ENCODE measurements at places on chromosomes 5 and 9.

- no peak for DNase-seq
These were observed 96.5 kb upstream of the CAST start for GRCh38 chr5:96565582-96566265.

- no peak for DNase-seq
These were observed 53.8 kb downstream of the KCNV2 start for GRCh38 chr9:2771087-2771486.

DNA sequence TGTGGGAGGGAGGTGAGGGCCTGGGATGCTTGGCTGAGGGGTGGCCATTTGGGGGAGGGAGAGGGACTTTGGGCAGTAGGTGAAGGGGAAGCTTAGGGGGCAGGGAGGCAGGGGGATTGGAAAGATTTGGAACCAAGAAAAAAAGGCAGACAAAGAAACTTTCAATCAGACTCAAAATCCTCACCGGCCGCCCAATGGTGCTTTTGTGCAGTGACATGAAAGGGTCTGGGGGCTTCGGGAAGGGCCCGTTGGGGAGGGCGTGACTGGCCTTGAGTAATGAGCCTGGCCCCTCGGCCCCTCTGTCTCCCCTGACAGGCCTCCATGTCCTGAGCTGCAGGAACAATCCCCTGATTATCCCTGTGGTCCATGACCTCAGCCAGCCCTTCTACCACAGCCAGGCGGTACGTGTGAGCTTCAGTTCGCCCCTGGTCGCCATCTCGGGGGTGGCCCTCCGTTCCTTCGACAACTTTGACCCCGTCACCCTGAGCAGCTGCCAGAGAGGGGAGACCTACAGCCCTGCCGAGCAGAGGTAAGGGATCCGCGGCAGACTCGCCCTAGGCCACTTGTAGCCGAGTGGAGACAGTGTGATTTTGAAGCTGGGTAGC is 181.1 kb downstream of the PAPPA start:
- DNase-seq = no peak

- DNase-seq = no peak
These were observed 482 bp downstream of the NFIB start for GRCh38 chr9:14313378-14313940.

- DNase-seq = no peak
These were observed 1416.0 kb downstream of the EFNA5 start for GRCh38 chr5:106254784-106255183.
